ENCODE measurements at places on chromosomes 3 and 15.

DNA sequence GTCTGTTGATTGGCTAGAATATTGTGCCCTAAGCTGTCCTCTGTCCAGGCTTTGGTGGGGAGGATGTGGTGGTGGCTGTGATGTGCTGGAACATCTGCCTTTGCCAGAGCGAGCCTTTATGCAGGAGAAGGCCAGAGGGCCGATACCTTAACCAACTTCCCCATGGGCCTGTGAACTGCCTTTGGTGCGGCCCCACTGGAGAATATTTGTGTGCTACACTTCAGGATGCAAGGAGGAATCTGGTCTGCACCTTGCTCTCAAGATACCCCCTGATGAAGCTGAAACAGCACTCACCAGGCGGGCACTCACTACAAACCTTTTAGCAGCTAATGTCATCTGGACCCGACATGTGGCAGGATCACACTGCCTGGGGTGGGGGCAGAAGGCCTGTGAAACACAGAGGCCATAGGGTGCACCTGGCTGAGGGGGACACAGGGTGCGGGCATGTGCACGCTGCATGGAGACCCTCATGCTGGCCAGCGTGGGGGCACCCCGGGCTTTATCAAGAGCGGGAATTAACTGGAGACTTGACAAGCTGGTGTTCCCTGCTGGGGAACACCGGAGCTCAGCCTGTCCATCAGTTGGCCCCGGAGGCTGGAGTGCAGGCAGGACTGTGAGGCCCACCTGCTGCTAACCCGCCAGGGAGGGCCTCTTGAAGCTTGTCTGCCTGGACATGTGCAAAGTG, 16.4 kb downstream of the PRR23E start:
- no peak for DNase-seq

- no peak for DNase-seq
These were observed 4.8 kb upstream of the CSK start for GRCh38 chr15:74776821-74777768.

GRCh38 chr3:130242850-130243569, 102.5 kb upstream of the COL6A5 start:
- DNase-seq, result peak; percentile 27

DNA sequence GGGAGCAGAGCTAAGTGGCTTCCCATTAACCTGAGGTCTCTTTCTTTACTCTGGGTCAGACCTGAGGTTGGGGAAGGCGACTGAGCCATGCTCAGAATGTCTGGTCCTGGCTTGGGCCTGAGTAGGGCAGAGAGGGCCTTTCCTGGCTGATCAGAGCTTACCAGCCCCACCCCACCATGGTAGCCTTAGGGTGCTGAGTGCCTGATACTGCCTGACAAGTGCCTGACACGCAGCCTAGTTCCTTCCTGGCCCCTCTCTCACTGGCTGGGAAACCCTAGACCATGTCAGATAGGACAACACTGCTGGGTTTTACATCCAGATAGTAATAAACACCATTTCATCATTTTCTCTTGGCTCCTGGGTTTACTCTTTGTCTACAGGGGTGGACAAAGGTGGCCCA, 25.8 kb upstream of the DOCK3 start:
- DNase-seq, result no peak

GRCh38 chr3:61919371-61919770, 358.0 kb downstream of the PTPRG start:
- no peak for DNase-seq

- DNase-seq, result no peak
These were observed 78.3 kb downstream of the LRRK1 start for GRCh38 chr15:100997442-100997841.

DNA sequence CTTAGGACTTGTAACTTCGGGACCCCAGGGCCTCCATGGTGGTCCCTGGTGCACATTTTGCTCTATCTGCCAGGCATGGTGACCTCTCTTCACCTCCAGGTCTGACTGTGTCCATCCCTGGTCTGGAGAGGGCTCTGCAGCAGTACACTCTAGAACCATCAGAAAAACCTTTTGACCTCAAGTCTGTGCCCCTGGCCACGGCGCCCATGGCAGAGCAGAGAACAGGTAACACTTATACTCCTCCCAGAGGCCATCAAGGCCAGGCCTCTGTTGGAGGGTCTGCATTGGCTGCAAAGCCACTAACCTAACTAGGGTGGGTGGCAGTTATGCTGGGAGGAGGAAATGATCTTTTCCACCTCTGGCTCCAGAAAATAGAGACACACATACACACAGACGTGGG, 10.3 kb upstream of the HMCES start:
- DNase-seq, result no peak

DNA sequence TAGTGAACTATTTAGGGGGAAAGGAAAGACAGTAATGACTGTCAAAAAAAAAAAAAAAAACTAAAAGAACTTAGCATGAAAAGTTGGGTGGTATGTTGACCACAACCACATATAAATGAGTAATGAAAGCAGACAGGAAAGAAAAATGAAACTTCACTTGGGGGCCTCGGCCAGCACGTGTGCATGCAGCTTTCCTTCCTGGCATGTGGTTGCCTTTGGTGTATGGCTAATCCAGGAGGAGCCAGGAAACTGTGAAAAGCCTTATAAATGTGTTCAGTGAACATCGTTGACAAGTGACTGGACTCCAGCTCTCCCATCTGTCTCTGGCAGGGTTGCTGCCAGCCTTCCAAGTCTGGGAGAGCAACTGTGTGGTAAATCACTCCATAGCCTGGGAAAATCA, 195.1 kb downstream of the DTWD1 start:
- peak; percentile 97 for DNase-seq

DNA sequence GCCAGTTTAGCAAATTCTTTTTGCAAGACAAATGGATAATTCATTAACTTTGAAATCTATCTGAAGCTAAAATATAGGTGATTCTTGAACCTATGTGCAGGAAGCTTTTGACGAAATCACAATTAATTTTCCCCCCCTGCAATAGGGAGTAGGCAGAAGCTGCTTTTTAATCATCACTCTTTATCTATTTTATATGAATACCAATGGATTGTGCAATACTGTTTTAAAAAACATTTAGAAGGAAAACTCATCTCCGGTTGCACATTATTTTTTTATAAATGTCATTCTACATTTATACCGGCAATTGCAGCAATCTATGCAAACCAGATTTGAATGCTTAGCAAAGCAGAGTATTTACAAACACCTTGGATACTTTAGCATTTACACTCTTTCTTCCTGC, 121.1 kb upstream of the TMCO5A start:
- no peak for DNase-seq

DNA sequence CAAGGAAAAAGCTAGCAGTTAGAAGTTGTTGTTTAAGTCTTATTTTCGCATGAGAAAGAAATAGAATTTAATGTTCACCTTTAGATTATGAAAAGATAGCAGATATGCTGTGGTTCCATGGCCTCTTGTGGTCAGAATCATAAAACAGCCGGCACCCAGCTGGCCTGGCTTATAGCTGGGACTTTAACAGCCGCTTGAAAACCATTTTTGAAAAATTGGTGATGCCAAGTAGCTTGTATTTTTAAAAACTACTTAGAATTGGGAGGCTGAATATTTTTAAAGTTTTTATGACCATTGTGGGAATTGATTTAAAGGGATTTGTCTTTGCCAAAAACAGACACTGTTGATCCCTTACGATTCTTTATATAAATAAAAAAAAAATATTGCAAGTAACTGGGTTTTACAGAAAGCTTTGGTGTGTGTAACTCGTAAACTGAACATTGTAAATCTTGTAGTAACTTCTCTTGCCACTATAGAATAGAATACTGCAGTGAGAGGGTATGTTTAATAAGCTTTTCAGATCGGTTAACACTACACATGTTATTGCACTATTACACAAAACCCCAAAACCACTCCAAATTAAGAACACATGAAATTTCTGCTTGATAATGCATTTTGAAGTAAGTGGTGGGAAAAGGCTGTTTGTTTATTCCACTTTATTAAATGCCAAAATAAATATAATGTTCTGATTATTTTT, 6.6 kb downstream of the ARRDC4 start:
- no peak for DNase-seq

DNA sequence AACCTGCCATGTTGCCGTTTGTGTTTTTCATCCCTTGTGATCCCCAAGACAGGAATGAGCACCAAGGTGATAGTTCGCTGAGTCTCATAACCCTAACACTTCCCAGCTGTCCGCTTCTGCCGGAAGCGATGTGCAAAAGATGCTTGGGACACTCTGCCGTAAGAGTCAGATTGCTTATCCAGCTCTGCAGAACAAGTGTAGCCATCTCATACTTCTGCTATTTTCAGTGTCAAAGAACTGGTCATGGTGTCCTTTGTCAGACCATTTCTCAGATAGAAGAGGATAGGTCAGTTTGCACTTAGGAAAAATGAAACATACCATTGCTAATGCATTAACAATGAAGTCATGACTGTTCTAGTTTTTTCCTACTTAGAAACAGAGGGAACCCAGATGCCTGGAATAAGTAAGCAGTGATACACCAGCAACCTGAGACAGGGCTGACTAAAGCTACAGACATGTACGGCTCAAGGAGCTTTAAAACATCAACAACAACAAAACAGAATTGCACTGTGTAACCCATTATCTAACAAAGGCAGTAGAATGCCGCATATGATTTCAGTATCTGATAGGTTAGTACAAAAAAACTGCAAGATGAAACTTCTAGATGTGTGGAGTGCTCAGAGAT, 134.0 kb upstream of the IL12A start:
- peak; percentile 96 for DNase-seq

- no peak for DNase-seq
These were observed 48.2 kb upstream of the VGLL4 start for GRCh38 chr3:11691767-11692531.

DNA sequence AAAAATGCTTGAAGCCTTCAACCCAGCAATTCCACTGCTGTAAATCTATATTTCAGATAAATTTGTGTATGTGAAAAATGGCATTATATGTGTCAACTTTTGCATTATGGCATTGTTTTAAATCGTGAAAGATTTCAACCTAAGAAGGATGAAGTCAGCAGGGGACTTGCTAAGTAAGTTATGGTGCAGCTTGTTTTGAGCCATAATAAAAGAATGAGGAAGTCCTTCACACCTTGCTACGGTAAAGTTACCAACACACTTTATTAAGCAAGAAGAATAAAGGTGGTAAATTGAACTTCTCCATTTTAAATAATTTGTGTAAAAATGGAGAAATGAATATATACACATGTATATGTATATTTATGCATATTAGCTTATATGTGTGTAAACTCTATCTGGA, 371.4 kb downstream of the ROBO2 start:
- DNase-seq, result no peak

DNA sequence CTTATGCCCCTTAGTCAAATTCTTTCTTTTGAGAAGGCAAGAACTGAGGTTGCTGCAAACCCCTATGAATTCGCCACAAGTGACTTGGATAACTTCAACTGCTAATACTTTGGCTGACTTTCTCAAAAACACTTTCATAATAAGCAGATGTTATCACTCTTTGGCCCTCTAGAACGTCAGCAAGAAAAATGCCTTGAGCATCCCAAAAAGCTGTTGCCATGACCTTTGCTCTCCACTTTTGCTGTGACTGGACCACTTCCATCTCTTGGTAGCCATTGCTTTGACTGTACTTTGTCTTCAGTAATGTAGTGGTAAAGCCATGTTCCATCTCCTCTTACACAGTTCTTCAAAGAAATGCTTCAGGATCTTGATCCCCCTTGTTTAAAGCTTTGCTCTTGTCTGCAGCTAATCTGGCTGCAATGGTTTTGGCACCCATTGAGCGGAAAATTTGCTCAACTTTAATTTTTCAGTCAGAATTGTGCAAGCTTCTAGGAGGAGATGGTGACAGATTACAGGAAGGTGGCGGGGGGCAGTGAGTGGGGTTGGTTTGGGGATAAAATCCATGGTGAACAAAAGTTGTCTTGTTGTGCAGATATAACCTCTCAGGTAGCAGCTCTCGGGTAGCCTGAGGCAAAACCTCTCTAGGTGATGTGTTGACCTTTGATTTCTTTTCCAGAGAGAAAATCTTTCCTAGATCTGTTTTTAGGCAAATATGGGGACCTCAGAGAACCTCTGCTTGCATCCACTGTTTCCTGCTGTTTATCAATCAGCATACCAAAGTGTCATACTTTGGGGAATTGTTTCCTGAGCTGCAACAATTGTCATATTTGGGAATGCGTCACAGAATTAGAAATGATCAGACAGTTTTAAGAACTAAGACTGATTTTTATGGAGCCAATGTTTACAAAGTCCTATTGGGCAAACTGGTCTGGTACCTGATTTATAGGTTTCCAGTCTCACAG, 83.6 kb downstream of the CCR1 start:
- DNase-seq, result no peak

DNA sequence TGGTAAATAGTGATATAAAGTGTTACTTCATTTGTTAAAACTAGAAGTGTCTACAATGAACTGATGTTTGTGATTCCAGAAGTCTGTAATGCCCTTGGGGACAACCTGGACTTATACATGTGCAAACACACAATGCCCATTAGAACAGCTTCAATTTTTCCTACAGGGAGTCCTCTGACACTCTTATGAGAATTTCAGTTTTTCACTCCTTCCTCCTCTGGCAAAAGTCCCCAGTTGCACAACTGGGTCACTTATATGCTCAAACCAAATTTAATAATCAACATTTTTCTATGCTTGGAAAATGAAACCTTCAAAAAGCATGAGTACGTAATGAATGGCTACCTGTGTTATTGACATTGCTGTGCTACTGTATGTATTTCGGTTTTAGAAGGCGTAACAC, at the start of gene OR5H15:
Gene OR5H15 (plus strand): TSS at position 301 of the 400 bp plus-strand sequence. CDS start 2,004 bp downstream, outside the sequence.
- no peak for DNase-seq

DNA sequence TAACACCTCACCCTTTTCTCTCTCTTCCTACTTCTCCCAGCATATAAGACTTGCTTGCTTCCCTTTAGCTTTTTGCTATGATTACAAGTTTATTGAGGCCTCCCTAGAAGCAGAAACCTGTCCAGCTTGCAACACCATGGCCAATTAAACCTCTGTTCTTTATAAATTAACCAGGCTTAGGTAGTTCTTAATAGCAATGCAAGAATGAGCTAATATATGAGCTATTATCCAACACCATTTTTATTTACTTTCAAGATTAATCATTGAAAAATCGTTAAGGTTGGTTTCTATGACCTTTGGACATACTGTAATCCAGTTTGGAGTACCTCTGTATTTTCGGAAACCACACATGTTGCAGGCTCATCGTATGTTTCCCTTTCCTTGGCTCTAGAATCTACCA, 643.1 kb downstream of the ZPLD1 start:
- DNase-seq, result no peak

- no peak for DNase-seq
These were observed 1.2 kb downstream of the PLOD2 start for GRCh38 chr3:146159616-146160320.

DNA sequence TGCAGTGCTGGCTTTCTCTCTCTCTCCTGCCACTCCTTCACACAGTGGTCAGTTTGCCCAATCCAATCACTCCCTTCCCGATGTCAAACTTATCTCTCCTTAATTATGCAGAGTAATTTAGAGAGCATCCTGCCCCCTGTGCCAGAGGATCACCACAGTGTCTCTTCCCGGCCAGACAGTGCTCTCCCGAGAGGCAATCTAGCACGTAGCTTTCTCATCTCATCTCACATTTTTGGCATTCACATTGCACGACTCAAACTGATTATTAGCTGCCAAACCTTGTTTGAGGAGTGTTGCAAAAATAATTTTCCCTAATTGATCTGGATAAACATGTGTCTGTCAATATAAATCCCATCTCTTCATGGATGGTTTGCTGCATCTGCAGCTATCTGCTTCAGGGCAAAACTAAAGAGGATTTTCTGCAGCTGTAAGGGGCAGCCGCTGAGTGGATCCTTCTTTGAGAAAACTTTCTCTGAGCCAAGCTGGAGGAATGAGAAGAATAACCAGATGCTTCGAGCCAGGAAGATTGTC, 37.8 kb downstream of the SSUH2 start:
- no peak for DNase-seq

- no peak for DNase-seq
These were observed 377.1 kb downstream of the VPS13C start for GRCh38 chr15:61682891-61683735.

All from HT1080 (cell line).